Amygdala (tissue), 56 donors: ENCODE measurements at places on chromosomes 6 and 20.

DNA sequence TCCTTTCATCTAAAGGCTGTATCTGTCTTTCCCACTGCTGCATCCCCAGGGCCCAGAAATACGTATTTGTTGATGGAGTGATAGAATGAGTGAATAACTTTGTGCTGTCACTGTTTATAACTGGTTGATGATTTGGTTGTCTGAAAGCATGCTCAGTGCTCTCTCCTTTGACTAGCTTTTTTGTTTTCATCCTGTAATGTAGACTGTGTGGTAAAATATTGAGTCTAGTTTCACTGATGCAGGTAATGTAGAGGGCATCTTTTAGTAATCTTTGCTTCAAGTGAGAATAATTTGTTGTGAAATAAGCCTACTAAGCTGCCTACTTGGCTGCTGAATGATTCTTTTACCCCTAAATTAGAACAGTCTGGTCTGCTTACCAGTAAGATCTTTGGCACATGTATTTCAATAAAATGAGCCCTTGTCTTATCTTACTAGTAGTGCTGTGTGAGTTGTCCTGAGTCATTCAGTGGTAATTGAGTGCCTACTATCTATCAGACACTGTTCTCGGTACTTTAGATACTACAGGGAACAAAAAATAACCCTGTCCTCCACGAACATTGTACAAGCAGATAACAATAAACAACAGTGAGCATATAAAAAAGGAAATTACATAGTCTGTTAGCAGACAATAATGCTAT, 39.9 kb downstream of the MAPK14 start:
- no peak for DNase-seq

GRCh38 chr6:149471801-149472200, 13.0 kb downstream of the ZC3H12D start:
- no peak for DNase-seq

DNA sequence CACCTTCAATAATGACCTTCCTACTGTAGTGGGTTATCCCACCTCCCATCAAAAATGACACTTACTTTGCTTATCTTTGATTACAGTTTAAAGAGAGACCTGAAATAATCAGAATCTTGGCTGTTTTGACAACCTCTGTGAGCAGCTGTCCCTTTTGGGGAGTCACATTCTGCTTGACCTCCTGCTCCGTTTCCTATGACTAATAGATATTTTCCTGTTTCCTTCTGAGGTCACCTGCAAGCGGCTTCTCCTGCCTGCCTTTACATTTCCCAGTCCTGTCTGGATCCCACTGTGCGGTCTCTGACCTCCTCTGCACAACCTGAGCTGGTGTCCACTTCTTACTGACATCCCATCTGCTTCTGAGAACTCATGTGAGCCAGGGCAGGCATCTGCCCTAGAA, 54.2 kb downstream of the TRAM2 start:
- no peak for DNase-seq

DNA sequence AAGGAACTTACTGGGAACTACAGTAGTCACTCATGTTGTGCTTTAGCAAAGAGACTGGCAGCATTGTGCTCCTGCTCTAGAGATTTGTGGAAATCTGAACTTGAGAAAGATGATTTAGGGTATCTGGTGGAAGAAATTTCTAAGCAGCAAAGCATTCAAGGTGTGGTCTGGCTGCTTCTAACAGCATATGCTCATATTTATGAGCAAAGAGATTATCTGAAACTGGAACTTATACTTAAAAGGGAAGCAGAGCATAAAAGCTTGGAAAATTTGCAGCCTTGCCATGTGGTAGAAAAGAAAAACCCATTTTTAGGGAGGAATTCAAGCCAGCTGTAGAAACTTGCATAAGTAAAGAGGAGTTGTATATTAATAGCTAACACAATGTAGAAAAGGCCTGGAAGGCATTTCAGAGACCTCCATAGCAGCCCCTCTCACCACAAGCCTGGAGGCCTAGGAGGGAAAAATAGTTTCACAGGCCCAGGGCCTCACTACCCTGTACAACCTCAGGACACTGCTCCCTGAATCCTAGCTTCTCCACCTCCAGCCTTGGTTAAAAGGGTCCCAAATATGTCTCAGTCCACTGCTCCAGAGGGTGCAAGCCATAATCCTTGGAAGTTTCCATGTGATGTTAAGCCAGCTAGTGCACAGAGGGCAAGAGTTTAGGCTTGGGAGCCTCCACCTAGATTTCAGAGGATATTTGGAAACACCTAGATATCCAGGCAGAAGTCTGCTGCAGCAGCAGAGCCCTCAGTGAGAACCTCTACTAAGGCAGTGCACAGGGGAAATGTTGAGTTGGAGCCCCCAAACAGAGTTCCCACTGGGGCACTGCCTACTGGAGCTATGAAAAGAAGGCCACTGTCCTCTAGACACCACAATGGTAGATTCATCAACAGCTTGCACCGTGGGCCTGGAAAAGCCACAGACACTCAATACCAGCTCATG, 6.6 kb downstream of the EPM2A start:
- DNase-seq = no peak

GRCh38 chr6:123518441-123519188, 118.1 kb downstream of the TRDN start:
- no peak for DNase-seq

DNA sequence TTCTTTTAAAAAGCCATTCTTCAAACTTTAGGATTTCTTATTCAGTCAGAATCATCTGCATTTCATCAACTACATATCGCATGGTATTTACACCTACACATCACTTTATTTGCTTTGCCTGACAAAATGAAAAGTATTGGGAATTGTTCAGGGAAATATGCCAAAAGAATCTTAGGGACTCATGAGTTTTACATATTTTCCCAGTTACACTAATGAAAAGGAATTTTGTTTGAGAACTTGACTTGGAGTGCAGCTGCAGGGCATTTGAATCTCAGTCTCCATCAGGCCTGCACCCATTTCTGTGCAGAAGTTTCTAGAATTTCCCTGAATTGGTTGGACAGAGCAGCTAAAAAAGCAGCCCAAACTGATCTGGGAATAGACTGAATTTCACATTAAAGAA, 65.3 kb downstream of the MTHFD1L start:
- DNase-seq = no peak

- DNase-seq = peak; percentile 61
These were observed 1.5 kb downstream of the BICRAL start for GRCh38 chr6:42783177-42783875.

GRCh38 chr6:168086066-168086465, 7.1 kb upstream of the FRMD1 start:
- DNase-seq = no peak

GRCh38 chr6:108030211-108030610, 44.3 kb downstream of the OSTM1 start:
- DNase-seq = no peak

GRCh38 chr6:44386364-44386928, 1.1 kb upstream of the CDC5L start:
- DNase-seq = no peak

- no peak for DNase-seq
These were observed 42.0 kb upstream of the PRDM1 start for GRCh38 chr6:106044151-106044550.

- DNase-seq = no peak
These were observed 489.8 kb upstream of the SOX4 start for GRCh38 chr6:21103626-21104224.

- no peak for DNase-seq
These were observed 87.6 kb downstream of the MYB start for GRCh38 chr6:135268740-135269139.

DNA sequence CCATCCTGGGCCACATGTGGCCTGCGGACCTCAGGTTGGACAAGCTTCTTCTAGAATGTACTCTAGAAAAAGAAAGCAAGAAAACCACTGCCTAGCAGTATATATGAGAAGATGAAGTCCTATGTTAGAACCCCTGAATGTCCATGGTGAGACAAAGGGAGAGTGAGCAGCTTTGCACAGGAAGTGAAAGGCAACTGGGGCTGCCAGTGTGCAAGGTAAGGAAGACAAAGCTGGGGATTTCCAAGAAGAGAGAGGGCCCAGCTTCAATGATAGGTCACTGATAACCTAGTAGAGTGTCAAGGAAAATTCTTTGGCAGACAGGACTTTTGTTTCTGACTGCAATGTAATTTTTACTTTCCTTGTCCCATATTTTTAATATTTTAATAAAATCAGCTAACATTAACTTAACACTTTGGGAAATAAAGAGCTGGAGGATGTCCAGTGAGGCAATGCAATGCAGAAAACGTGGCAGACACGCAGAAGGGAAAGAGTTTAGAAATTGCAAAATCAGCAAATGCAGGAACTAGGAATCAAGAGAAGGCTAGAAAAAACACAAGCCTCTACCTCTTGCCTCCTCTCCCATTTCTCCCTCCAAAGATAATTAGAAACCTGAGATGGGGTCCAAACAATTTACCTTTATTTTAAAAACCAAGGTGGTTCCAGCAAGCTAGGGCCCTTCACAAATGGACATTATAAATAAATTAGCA, 47.4 kb downstream of the CYP39A1 start:
- no peak for DNase-seq

- no peak for DNase-seq
These were observed 585.2 kb downstream of the PHF3 start for GRCh38 chr6:64220801-64221200.

GRCh38 chr6:14254505-14254904, 136.9 kb downstream of the CD83 start:
- DNase-seq = no peak

DNA sequence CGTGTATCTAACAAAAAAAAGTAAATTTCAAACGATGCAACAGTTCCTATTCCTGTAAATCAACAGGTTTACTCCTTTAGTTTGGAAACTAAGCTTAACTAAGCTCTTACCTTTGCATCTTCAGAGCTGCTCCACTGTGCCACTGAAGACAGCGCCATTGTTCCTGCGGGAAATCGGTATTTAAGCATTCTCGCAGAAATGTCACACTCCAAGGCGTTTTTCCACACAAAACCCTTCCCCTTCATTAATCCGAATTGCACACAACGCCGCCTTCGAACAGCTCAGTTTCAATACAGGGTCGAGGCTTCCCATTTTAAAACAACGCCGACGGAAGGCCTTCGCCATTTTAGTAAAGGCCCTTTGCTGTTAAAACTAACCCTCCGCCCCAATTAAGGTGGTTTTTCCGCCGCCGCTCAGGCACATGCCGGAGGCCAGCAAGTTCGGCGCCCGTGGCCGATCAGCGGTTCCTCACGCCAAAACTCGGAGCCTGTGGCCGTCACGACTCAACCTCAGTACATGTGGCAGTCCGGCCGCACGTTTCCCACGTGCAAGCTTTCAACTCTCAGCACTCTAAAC, 35.4 kb upstream of the SYNCRIP start:
- no peak for DNase-seq

DNA sequence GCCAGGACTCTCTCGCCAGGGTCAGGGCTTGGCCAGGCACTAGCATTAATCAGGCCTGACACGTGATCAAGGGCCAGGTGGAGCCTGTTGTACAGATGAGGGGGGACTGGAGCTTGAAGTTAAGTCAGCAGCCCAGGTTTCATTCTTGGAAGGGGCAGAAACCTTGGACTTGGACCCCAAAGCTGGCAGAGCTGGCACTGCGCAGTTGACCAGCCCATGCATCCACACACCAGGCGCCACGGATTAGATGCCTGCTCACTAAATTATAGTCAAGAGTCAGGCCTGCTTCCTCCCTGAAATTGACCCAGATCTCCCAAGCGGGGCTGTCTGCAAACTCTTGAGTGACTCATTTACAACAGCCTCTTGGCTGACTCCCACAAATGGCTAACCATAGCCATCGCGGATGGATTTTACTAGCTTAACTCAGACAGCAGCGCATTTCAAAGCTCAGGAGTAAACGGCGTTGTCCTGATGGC, 4.1 kb upstream of the TAF4 start:
- no peak for DNase-seq

GRCh38 chr6:83097204-83097603, 29.7 kb downstream of the DOP1A start:
- DNase-seq = no peak

GRCh38 chr6:31900917-31901414, 920 bp downstream of the ZBTB12 start:
- DNase-seq = no peak

DNA sequence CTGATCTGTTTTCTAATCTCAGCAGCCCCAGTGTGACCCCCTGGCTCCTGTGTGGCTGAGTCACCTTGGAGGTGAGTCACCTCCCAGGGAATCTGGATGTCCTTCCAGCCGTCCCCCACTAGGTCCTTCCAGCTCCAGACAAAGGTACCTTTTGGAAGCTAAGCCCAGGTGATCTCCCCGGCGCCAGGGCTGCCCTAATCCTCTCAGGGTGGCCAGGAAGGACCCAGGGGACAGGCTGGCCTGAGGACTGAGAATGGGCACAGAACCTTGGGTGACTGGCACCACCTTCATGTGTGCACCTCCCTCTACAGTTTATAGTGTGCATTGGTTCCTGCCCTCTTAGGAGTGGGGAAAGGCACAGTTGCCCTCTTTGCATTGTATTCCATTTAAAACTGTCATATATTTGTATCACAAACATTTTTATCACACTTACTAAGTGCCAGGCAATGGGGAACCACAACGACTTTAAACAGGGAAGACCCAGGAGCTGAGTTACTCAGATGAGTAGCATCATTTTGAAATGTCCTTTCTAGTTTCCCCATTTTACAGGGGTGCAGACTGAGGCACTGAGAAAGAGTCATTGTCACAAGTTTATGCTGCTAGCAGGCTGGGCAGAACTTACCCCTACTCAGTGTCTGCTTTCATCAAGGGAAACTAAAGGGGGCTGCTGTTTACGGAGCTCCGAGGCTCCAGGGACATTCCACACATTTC, 2.6 kb upstream of the BPIFB4 start:
- DNase-seq = no peak

DNA sequence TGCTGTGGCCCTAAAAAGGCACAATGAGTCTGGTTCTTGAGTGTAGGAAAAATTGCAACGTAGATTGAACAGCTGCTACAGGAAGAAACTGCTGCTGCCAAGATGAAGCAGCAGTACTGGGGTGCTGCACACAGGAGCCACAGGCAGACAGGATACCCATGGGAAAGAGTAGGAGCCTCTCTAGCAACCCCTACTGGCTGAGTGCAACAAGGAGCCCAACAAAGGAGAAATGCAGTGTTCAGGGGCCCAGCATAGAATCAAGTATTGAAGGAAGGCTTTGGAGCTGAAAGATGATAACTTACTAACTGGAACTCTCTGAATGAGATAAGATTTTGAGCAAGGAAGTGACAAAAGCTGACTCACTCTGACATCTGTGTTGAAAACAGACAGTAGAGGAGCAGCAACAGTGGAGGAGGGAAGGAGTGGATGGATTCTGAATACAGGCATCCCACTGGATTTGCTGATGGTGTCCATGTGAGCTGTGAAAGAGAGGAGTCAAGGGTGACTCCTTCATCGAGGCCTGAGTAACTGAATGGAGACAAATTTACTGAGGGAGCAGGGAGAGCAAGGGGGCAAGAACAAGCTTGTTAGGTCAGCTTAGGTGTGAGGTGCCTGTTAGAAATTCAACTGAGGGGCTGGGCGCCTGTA, 534.7 kb upstream of the JARID2 start:
- DNase-seq = no peak
